Left colon (tissue), 2 donors: ENCODE measurements at places on chromosomes 16 and 17.

GRCh38 chr16:25007284-25007984 is 7.7 kb downstream of the ARHGAP17 start:
- DNase-seq, result no peak

DNA sequence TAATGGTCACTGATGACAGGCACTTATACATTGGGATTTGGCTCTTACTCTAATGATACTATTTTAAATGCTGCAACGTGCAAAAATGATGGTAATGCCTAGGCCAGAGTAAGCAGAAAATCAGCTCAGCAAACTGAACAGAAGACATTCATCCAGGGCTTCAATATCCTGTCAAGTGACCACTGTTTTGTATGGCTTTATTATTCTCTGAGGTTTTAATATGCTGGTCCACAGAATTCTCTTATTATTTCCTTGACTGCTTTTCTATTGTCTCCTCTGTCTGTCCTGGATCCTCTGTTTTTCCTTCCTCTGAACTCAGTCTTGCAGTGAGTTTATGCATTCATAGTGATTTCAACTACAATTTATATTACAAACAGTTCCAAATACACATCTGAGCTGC is 90.8 kb upstream of the PMFBP1 start:
- DNase-seq, result no peak

- DNase-seq, result no peak
Observed at GRCh38 chr16:11217651-11218603, 38.1 kb downstream of the SOCS1 start.

DNA sequence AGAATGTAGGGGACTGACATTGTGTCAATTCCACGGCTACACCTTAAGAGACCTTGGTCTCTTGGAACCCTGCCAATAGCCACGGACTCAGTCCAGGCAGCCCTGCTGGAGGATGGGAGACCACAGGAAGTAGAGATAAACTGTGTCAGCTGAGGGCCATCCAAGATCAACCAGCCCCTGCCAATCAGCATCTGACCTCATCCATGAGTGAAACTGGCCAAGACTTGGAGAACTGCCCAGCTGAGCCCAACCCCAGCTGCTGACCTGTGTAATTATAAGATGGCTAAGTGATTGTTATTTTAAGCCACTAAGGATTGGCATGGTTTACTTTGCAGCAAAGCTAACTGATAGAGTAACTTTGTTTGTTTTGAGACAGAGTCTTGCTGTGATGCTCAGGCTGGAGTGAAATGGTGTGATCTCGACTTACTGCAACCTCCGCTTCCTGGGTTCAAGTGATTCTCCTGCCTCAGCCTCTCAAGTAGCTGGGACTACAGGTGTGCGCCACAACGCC is 13.3 kb upstream of the YWHAE start:
- peak; percentile 37 for DNase-seq

- DNase-seq, result no peak
Observed at GRCh38 chr17:58270476-58271215, 10.1 kb downstream of the MPO start.

GRCh38 chr17:11499881-11500280 is 98.4 kb upstream of the DNAH9 start:
- DNase-seq, result no peak

GRCh38 chr16:12675852-12676251 is 127.8 kb downstream of the CPPED1 start:
- DNase-seq, result no peak

- DNase-seq, result no peak
Observed at GRCh38 chr17:64387545-64388171, 3.0 kb downstream of the PECAM1 start.

GRCh38 chr16:16083421-16084156 is 134.2 kb downstream of the ABCC1 start:
- DNase-seq, result no peak

- no peak for DNase-seq
Observed at GRCh38 chr17:2187758-2188157, 115.8 kb downstream of the SMG6 start.

- no peak for DNase-seq
Observed at GRCh38 chr16:10362077-10362863, 23.6 kb upstream of the ATF7IP2 start.

DNA sequence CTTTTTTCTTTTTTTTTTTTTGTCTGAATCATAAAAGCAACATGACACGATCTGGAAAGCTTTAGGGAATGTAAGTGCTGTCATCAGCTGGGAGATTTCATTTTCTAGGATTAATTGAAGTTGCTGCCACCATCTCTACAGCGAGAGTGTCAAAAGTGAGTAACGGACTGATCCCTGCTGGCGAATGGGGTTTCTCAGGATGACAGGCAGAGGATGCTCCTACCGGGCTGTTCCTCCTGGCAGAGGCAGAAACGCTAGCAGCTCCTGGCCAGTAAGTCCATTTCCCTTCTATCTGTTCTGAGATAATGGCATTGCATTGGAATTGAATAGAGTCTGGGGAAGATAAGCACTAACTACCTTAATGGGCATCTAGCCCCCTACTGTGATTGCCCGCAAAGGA is 80.5 kb upstream of the KIFC3 start:
- no peak for DNase-seq

- DNase-seq, result no peak
Observed at GRCh38 chr16:27736431-27736830, 186.5 kb downstream of the KATNIP start.

DNA sequence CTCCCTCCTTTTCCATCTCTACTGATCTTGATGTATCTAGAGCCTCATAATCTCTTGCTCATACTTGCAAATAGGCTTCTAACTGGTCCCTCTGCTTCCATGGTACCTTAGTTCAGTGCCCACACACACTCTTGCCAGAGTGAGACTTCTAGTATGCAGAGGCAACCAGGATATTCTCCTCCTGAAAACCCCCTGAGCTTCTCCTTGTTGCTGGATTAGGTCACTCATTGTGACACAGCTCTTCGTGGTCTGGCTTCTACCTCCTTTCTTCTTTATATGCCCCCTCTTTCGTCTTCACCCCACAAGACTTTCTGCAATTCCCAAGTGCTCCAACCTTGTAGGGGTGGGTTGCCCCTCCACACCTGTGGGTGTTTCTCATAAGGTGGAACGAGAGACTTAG is 2.5 kb upstream of the FAM20A start:
- no peak for DNase-seq
